ENCODE measurements at places on chromosomes 2 and 18.

- H3K36me3 ChIP-seq = no peaks in the 10 kb centered on the region
- H3K27me3 ChIP-seq = no peaks in the 10 kb centered on the region
- no peak overlapping the region for H3K27ac ChIP-seq
- peaks cover 2% of the 10 kb centered on the region for H3K4me1 ChIP-seq
- DNase-seq = no peak
Measured at GRCh38 chr18:13331846-13332245, 113.3 kb downstream of the LDLRAD4 start.

GRCh38 chr2:30883822-30884221 lies 76.6 kb upstream of the CAPN13 start:
- no peaks in the 10 kb centered on the region for H3K36me3 ChIP-seq
- no peak for DNase-seq
- no peaks in the 10 kb centered on the region for H3K4me1 ChIP-seq
- H3K27me3 ChIP-seq = no peaks in the 10 kb centered on the region

DNA sequence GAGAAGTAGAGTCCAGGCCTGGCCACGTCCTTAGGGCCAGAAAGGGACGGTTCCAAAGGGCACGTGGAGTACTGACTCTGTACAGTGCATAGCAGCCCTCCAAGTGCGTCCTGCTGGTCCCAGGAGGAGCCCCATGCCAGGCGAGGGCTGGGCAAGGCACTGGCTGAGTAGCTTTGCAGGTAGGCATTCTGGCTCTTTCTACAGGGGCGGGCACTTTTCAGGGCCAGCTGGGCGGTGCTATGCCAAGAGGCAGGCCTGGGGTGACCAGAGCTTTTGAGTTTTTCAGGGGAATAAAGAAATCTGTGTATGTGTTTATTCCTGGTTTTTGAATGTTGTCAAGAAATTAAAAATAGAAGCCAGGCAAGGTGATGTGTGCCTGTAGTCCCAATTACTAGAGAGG lies 15.4 kb upstream of the GLI2 start:
- H3K36me3 ChIP-seq = no peaks in the 10 kb centered on the region
- no peaks in the 10 kb centered on the region for H3K27me3 ChIP-seq
- no peak overlapping the region for H3K27ac ChIP-seq
- H3K4me1 ChIP-seq = no peaks in the 10 kb centered on the region
- DNase-seq = no peak
- no peak overlapping the region for H3K4me3 ChIP-seq

DNA sequence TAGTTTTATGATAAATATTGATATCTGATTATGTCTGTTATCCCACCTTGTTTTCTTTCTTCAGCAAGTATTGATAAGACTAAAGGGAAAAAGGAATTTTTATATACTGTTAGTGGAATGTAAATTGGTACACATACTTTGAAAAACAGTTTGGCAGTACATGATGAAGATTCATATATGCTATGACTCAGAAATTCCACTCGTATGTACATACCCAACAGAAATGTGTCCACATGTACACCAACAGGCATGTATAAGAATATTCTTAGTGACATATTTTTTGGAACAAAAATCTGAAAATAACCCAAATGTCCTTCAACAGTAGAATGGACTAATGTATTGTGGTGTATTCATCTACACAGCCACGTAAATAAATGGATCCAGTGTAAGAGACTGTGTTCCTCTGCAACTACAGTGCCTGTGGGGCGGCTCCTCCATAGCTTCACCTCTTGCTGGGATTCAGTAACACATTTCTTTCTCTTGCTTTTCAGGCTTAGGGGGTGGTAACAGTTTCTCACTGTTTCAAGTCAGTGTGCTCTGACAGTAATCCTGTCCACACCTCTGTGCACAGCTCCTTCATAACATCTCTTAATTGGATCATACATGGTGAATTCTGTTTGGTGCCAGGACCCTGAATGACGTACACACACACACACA lies 35.5 kb upstream of the ALMS1 start:
- no peak overlapping the region for H3K27ac ChIP-seq
- no peaks in the 10 kb centered on the region for H3K36me3 ChIP-seq
- H3K27me3 ChIP-seq = no peaks in the 10 kb centered on the region

DNA sequence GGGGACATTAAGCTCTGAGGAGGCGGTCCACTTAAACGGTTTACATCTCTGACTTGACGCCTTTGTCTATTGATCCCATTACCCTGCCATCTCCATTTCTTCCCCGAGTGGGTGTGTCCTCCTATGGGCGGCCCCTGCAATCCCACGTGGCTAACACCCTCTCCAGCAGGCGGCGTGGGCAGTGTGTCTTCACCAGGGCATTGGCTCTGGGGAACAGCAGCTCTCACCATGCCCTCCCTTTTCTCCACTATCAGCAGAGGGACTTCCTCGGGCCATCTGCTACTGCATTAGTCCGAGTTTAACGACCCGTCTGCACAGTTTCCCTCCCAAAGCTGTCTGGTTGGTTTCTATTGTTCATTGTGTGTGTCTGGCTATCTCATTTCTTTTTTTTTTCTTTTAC lies 511.9 kb upstream of the NRP2 start:
- no peaks in the 10 kb centered on the region for H3K27me3 ChIP-seq
- H3K4me3 ChIP-seq = no peak overlapping the region
- DNase-seq = no peak
- H3K27ac ChIP-seq = no peak overlapping the region
- no peaks in the 10 kb centered on the region for H3K4me1 ChIP-seq
